ENCODE measurements at places on chromosomes 4 and X. TPM values are rescaled to one million over a fixed set of nuclear protein-coding genes. Genes with fewer than 3 reads are reported as not detected.

The PORCN gene
- polyA plus RNA-seq, result 7.5 TPM

DNA sequence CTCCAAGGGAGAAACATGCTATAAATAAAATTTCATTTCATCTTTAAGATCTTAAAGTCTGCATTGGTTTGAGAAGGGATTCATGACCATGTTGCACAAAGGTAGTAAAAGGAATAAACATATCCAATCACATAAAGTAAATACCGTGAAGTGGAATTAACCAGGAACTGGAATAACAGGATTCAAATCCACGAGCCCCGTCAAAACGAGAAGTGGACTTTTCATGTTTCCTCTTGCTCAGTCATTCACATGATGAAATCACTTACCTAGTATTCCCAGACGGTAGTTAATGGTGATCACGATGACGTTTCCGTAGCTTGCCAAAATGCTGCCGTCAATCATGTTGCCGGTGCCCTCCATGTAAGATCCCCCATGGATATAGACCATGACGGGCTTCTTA, 199.7 kb downstream of the NLGN4X start:
- DNase-seq, result no peak

DNA sequence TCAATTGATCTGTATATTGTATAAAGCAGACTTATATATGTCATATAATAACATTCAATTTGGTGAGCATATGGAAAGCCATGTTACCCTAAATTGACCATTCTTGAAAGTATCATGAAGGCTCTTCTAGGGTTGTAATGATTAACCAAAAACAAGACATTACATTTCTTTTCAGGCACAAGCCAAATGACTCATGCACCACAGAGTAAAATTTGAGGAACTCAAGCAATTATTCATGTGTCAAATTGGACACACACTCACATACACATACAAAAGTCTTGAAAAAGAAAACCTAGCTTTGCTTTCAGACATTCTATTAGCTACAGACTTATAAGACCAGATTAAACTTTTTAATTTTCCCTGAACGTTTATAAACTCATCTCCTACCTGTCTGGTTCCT, 146.5 kb upstream of the PCDH18 start:
- DNase-seq, result no peak

- no peak for DNase-seq
These were observed at the start of gene POF1B for GRCh38 chrX:85379174-85379907. Gene POF1B, minus strand, starts transcription at chrX:85379665. Its CDS starts 211 bp downstream, at chrX:85379454.

DNA sequence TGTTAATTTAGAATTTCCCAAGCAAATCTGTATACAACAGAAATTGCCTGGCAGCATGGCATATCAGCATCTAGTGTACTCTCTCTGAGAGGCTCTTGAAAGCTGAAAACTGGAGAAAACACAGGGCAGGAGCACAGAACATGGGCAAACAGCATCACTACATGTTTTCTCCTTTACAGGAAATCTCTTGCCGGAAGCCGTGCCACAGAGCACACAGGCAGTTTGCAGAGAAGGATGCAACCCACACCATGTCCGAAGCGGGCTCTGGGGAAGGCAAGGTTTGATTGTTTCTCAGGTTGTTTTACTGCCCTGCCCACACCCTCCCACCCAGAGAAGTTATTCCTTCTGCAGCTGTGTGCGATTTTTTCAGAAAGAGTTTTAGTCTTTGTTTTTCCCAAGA, 41.1 kb upstream of the FAM9C start:
- DNase-seq, result no peak

GRCh38 chr4:113476800-113477199, 284.7 kb downstream of the CAMK2D start:
- no peak for DNase-seq

DNA sequence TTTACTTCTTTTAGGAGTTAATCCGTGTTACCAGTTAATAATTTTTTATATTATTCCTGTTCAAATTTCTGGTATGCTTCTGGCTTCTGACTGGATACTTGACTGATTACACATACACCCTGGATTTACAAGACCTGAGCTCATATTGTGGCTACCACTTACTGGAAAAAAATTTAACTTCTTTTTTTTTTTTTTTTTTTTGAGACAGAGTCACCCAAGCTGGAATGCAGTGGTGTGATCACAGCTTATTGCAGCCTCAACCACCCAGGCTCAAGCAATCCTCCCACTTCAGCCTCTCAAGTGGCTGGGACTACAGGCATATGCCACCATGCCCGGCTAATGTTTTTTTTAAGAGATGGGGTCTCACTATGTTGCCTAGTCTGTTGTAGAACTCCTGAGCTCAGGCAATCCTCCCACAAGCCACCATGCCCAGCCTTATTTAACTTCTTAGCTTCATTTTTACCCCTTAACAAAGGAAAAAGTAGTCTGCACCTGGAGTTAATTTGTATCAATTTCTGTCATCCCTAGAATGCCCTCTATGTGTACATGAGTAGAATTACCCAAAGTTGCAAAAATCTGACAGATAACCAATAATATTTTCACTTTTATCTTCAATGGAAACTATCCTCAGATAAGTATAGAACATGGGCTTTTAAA, 50.3 kb downstream of the TMEM165 start:
- DNase-seq, result no peak

- no peak for DNase-seq
These were observed 229.8 kb upstream of the LDB2 start for GRCh38 chr4:17128268-17128667.

DNA sequence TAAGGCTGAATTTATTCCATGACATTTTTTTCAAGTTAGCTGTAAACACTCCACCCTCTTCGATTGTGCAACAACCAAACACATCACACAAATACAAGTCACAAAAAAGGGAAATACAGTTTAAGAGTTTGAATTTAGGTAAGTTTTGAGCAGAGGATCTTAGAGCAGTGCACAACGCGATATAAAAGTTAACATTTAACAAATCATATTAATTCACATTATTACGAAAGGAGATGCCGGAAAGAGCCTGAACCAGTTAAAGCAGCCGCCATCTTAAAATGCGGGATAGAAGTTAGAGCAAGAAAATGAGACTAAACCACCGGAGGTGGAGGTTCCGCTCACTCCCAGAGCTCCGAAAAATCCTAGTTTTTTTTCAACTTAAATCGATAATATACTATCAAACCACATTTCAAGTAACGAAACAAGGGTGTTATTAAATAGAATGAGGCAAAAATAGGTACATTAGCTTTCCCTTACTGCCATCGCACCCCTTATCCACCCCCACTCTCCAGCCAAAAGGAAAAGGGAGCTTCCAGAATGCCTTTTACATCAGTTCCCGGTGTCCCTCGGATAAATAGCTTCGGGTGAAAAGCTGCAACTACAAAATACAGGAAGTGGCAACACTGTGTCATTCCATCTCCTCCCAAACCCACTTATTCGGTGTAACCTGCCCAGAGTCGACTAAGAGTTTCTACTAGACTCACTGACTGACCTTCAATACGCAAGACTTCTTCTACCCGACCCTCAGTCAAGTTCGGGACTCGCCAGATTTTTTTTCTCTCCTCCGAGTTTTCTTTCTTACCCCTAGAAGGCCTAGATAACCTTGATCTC, 1.9 kb downstream of the UBE2D3 start:
- peak; percentile 82 for DNase-seq

DNA sequence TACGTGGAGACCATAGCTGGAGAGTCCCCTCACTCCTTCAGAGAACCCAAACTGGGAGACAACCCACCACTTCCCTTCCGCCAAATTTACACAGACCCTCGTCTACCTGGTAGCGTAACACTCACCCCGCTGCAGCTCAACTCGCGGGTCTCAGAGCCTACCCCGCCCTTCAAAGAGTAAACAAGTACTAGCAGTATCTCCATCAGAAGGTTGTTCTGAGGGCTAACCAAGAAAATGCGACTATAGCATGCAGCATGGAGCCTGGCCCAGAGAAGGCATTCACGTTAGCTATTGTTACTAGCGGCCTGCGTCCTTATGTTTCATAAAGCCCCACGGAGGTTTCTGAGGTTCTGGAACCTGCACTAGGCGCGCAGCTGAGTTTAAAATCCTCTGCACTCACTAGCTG, 531 bp upstream of the MANBA start:
- DNase-seq, result peak; percentile 9

DNA sequence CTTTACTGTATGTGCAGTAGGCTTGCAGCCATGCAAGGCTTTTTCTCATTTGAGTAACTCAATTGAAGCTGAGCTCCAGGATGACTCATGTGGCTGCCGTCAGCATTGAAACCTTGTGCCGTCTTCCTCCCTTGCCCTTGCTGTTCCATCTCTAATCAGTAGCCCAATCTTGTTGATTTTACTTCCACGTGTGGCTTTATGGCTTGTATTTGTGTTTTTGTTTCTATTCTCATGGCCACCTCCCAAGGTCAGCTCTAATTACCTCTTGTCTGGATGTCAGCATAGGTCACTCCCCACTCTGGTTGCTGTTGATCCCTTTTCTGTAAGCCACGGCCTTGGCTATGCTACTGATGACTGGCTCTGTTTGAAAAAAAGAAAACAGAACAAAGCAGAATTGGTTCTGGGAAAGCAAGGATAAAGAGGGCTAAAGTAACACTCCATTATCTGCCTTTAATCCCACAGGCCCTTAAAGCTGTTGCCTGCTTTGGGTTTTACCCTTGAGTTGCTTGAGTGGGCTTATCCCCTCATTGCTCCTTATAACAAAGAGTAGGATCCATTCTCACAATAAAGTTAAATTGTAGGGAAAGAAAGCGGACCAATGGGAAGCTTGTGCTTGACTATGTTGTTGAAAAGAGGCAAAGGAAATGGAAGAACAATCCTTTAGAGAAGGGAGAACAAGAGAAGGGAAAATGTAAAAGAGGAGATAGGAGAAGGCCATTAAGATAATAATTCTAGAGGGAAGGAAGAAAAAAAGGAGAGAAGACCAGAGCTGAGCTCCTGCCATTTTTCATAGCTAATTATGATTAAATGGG, 173.9 kb upstream of the PGRMC2 start:
- DNase-seq, result no peak

GRCh38 chr4:188822698-188823097, 683.5 kb downstream of the TRIML1 start:
- no peak for DNase-seq

- no peak for DNase-seq
These were observed 107.2 kb upstream of the KIT start for GRCh38 chr4:54550395-54551171.

DNA sequence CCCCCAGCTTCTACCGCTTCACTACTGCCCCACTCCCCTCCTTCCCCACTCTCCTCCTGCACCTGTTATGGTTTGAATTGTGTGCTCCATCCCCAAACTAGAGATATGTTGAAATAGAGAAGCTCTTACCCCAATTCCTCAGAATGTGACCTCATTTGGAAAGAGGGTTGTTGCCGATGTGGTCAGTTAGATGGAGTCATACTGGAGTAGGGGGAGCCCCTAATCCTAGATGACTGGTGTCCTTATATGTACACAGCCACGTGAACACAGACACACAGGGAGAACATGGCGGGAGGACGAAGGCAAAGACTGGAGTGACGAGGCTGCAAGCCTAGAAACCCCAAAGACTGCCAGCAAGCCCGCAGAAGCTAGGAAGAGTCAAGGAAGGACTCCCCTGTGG, 84.3 kb downstream of the FHDC1 start:
- DNase-seq, result no peak

DNA sequence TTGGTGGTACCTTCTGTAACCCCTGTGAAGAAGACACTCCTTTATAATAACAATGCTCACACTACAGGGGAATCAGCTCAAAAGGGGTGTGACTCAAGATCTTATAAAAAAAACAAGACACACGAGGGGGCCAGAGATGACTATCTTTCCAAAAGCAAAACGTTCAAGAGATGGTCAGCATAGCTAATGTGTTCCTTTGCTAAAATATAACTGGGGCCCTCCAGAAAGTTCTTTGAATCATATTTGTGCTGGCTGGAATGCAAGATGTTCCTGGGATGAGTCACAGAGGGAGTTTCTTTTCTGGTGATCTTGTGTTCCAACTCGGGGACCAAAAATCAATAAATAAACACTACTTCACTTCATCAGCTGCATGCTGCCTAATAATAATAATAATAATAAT, 46.5 kb downstream of the RAI2 start:
- DNase-seq, result no peak

DNA sequence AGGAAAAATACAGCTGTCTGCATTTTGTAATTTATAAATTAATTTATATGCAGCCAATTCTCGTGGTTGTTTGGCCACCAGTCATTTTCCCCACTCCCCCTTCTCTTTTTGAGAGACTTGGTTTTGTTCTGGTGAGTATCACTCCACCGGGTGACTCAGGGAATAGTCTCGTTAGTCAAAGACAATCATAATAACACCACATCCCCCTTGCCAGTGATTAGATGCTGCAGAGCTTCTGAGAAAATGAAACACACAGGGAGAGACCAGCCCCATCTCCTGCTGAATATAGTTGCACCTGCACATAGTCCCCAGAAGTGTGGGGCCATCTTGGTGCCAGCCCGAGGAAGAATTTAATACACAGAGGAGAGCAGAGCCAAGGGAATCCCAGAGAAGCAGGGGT, 8.0 kb upstream of the FNIP2 start:
- DNase-seq, result no peak

- no peak for DNase-seq
These were observed 909.2 kb upstream of the PRKX start for GRCh38 chrX:4622486-4623167.

DNA sequence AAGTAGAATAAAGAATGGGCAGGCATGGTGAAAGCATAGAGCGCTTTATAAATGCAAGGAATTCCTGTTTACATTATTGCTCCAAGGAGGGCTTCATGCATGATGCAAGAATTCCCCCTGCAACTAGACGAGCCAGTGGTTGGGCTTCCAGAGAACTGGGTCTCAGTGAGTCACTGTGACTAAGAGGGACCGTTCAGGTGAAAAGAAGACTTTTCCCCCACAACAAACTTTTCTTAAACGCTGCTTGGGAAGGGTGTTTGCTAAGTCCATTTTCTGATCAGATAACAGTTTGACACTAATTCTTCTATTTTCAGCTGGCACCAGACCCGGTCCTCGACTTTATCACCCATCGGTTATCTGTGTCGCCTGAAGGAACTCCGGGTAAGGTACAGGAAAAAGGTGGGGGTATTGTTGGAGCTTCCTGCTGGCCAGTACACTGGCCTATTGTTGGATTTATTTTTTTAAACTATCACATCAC, 40.1 kb downstream of the LDB2 start:
- no peak for DNase-seq

GRCh38 chr4:95049551-95050233, 291.9 kb downstream of the BMPR1B start:
- no peak for DNase-seq
